ENCODE measurements at places on chromosomes 4 and X.

- no peak for DNase-seq
Observed at GRCh38 chr4:66604192-66604591, 933.9 kb upstream of the EPHA5 start.

DNA sequence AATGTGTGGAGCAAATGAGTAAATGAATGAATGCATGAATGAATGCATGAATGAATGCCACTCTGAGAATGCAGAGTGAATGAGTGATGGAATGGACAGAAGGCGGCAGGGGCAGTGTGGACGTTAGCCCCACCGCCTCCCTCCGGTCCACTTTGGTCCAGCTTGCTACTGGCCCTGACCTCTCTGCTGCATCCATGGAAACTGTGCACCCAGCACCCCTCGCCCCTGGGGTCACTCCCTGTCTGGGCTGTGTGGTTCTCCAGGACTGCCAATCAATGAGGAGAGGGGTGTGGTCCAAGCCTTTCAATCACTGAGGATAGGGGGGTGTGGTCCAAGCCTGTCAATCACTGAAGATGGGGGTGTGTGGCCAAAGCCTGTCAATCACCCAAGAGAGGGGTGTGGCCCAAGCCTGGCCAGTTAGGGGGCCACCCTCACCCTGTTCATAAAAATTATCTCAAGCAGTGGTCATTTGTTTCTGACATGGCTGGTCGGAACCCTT lies 39.2 kb upstream of the ASMTL start:
- DNase-seq = peak; percentile 31

DNA sequence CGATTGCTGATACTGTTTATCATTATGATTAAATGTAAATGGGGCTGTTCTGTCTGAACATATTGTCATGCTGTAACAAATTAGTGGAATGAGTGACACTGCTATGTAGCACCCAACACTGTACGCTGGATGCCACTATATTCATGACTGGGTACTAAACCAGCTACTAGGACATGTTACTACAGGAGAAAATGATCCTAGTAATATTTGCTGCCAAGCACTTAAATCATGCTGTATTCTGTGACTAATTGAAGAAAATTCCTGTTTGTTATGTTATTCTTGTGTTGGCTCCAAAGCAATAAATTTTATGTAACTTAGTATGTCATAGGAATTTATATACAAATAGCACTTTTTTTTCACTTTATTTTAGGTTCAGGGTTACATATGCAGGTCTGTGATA lies 804.2 kb downstream of the CENPC start:
- DNase-seq = no peak

GRCh38 chr4:84708406-84709135 lies 125.6 kb downstream of the CDS1 start:
- DNase-seq = no peak

DNA sequence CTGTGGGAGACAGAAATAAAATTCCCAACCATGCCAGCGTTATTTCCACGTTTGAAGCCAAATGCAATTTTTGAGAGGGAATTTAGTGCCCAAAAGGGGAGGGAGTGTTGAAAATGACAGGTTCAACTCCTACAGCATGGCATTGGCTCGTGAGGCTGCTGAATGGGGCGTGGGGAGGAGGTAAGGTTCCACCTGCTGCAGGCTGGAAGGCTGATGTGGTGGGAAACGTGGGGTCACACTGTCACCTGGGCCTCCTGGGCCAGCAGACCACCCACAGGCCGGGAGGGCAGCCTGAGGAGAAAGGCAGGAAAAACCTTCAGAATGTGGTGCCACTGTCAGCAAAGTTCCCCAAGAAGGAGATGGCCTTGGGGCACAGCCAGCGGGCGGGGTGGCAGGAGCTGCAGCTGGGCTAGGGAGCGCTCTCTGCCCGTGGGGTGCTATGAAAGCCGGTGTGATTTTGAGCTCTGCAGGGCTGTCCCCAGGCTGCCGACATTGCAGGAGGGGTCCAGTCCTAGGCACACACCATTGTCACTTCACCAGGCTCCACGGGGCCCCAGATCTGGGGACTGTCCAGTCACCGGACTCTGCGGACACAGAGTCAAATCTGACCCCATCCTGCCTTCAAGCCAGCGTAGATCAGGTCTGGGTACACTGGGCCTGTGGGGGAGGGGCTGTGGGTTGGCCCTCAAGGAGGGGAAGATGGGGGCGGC lies 19.6 kb downstream of the MSANTD1 start:
- DNase-seq = no peak

DNA sequence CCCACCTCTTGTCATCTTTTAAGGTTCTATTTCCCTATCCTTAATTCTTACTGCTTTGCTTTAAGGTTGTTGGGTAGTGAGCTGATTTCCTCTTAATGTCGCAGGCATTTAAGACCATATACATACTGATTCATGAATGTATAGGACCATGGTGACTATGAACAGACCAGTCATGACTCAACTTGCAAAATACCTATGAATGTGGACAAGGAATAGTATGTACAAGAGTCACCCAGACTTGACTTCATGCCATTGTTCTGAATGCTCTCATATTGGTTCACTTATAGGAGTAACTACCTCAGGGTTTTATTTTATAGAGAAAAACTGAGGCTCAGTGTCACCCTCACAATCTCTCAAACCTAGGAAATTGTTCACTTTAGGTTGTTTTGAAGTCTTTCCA lies 44.3 kb downstream of the CCNG2 start:
- no peak for DNase-seq

DNA sequence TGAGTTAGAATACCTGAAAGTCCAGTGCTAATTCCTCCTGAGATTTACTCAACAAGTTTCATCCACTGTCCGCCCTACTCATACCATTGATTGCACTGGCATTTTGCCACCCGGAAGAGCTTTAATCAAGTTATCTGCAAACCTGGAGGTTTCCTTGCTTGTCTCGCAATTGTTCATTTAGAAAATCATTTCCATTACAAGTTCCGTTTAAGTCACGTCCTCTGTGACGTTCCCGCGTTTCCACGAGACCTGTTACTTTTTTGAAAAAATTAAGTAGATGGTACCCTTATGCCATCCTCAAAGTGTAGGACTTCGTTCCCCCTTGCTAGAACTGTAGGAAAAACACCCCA lies 761 bp upstream of the FRYL start:
- DNase-seq = no peak

DNA sequence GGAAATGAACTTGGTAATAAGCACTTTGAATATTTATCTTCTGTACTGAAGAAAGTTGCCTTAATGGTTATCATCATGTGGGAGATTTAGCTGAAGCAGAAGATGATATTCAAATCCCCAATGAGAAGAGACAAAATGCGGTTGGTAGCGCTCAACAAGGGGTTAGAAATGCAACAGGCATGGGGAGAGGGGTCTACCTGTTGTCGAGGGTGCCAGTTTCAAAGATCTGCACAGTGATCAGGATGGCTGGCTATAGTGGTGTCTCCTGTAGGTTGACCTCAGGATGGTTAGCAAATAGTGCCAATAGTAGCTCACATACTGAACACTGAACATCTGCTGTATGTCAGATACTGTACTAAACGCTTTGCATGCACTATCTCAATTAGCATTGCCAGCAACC lies 7.0 kb upstream of the HS6ST2 start:
- DNase-seq = no peak

- peak; percentile 2 for DNase-seq
Observed at GRCh38 chr4:80831383-80832361, 198.8 kb upstream of the BMP3 start.

DNA sequence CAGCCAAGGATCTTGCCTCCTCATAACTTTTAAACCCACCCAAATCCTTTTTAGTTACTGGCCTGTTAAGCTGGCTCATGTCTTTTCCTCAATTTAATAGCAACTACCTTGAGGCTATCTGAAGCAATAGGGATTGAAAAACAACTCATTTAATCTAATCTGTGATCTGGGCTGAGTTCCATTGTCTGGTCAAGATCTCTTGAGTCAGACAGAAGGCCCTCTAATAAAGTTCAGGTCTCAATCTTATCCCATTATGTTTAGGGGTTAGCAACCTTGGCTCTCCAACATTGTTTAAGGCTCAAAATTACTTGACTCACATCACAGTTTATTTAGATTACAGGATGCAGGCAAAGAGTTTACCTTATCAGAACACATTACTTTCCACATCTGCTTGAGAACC lies 436.1 kb downstream of the ANKRD50 start:
- DNase-seq = no peak

DNA sequence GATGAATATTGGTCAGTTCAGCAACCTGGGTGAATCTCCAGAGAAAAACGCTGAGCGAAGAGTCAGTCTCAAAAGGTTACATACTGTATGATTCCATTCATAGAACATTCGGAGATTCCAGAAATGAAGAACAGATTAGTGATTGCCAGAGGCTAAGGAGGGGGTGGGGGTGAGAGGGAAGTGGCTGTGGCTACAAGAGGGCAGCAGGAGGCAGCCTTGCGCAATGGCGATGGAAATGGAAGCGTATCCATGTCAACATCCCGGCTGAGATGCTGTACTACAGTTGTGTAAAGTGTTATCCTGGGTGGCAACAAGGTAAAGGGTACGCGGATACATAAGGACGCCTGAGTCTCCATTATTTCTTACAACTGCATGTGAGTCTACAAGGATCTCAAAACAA lies 18.0 kb downstream of the LYAR start:
- DNase-seq = no peak

GRCh38 chr4:90002441-90003062 lies 107.9 kb downstream of the MMRN1 start:
- DNase-seq = no peak
